HFFc6 (cell line): ENCODE measurements at places on chromosomes 4 and X.

DNA sequence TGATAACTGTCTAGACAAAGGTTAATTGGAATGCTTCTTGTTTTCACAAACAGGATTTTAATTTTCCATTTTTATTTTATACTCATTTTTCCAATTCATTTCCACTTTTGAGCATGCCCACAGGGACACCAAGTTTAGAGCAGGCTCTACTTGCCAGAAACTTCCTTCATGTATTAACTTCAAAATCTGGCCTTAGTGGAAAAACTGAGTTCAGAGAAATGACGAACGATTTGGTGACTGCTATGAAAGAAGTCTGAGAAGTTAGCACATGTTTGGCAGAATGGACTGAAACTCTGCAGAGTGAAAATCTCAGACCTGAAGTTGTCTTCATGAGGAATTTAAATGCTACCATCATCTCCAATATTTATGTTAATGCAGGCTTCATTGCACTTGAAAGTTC is 214.1 kb downstream of the THOC2 start:
- no peak for DNase-seq

GRCh38 chr4:44121210-44121609 is 327.4 kb downstream of the KCTD8 start:
- DNase-seq, result no peak

- DNase-seq, result no peak
Measured at GRCh38 chrX:9997524-9997923, 30.4 kb downstream of the CLDN34 start.

- DNase-seq, result no peak
Measured at GRCh38 chr4:85029453-85029852, 63.0 kb upstream of the WDFY3 start.

DNA sequence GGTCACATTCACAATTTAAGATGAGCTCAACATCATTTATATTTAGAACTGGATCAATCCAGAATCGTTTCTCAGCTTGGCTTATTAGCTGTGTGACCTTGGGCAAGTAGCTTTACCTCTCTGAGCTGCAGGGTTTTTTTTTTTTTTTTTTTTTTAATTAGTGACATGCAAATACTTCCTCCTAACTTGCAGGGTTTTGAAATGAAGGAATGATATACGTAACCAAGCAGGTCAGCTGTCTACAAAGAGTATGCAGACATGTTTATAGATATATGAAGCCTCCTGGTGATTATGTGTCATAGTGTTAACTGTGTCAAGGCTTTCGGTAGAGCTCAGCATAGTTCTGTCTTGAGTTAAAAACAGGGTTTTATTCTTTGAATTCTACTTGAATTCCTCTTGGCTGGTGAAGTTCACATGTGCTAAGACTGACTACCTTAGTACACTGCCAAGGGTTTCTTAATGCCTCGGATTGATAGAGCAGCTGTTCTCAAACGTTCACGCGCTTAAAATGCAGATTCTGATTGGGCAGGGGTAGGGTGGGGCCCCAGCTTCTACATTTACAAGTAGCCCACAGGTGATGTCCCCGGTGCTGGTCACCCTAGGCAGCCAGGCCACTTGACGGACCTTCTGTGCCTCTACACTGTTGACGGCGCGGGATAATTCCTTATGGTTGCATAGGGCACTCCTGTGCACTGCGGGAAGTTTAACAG is 654 bp upstream of the STS start:
- DNase-seq, result no peak

GRCh38 chrX:98523026-98523425 is 1639.3 kb downstream of the RPA4 start:
- no peak for DNase-seq

DNA sequence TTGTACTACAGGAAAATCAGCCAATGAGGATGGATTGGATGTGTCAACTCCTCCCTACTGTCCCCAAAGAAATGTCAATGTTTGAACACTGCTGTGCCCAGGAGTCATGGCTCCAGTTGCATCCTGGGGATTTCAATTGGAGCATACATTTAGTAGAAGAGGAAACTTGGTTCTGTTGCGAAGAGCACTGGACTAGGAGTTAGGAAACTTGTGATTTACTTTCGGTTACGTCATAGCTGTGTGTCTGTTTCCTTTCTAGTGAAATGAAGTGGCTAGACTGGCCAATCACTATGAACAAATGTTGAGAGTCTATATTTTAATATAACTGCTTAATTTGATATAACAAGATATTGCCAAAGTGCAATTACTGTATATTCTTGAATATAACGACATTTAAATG is 35.2 kb downstream of the ARL9 start:
- no peak for DNase-seq

DNA sequence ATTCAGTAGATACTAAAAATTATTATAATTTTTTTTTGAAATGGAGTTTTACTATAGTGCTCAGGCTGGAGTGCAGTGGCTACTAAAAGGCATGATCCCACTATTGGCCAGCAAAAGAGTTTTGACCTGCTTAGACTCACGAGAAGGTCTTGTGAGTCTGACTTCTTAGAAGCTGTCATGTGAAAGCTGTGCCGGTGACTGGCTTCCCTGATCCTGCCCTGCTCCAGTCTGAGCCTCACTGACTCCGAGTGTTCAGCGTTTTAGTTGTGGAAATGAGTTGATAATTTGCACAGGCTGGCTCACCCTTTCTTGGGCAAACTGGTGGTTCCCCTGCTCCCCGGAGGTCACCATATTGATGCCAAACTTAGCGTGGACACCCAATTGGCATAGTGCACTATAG is 16.4 kb upstream of the CXCL8 start:
- DNase-seq, result no peak

- peak; percentile 66 for DNase-seq
Measured at GRCh38 chrX:9310616-9311015, 154.2 kb upstream of the TBL1X start.

- DNase-seq, result peak; percentile 70
Measured at GRCh38 chr4:55358668-55359067, 12.6 kb downstream of the SRD5A3 start.

GRCh38 chr4:120994521-120994920 is 72.0 kb upstream of the PRDM5 start:
- DNase-seq, result no peak

DNA sequence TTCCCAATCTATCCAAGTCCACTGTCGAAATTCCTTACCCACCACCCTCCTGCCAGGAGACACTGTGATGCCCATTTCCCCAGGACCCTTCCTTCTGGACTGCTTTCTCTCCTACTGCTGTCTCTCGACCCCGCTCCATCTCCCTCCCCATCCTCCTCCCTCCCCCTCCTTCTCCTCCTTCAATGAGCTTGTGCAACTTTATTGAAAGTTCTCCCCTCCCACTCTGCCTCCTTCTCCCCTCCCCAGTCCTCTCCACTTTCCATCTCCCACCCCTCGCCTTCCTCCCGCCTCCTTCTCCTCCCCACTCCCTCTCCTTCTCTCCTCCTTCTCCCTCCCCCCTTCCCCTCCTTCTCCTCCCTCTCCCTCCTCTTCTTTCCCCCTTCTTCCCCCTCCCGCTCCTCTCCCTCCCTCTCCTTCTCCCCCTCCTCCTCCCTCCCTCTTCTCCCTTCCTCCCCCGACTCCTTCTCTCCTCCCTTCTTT is 116.6 kb upstream of the FAT1 start:
- DNase-seq, result no peak

GRCh38 chr4:109444182-109444844 is 10.7 kb downstream of the SEC24B start:
- DNase-seq, result no peak

DNA sequence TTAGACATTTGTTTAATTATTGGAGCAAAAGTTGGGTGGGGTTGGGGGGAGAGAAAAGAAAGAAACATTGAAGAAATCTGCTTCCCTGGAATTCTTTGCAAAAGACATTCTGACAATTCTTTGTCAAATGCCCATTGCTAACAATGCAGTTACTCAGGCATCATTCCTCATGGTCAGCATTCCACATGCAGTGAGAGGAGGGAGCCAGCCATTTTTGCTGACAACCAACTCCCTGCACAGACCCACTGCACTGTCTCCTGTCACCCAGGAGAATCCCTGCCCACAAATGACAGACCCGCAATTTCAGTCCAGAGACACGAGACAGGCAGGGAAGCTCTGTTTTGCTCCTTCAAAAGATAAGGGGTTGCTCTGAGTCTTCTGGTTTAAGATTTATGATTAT is 985.1 kb upstream of the SLIT2 start:
- no peak for DNase-seq

DNA sequence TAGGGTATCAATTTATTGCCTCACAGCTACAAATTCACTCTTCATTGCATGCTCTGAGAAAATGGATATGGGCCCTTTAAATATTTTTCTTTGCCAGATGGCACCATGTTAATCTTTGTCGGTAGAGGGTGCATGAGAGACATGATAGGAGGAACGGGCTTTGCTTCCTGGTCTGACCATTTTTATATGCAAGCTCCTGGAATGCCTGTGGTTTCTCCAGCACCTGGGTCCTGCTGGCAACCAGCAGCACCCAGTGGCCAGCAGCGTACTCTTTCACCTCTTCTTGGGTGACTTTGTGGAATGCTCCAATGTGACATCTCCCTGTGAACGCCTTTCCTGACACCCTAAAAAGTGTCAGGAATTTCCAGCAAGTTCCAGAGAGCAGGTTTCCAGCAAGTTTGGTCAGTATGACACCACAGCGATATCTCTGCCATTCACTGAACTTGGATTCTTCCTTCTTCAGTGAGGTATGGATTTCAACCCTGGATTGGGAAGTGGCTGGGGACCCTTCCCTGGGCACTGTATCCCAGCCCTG is 140.3 kb upstream of the PGRMC2 start:
- DNase-seq, result peak; percentile 68

DNA sequence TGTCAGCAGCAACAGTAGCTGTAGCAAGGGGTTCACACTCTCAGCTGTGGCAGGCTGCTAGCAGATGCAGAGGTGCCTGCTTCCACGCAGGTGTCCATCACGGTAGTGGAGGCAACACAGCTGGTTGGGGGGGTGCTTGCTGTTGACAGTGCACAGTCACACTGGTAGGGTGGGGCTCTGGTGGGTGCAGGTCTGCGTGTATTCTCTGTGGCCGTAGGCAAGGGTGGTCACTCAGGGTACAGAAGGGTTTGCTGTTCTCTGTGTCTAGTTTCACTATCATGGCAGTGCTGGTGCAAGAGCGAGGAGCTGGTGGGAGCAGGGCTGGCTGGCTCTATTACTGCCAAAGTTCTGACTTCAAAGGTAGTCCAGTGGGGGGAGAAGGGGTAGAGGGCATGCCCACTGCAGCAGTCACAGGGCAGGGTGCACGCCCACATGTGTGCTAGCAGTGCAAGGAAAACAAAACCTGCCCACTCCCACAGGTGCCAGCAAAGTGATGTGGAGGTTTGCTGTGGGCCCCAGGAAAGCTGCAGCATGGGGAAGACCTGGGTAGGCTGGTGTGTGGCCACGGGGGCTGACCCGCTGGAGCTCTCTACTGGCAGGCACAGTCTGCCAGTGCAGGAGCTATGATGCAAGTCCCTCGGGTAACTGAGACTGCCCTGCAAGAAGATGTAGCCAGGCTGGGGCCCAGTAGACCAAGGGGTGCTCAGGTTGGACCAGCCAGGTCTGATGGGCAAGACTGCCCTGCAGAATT is 21.6 kb upstream of the WDR17 start:
- DNase-seq, result no peak

DNA sequence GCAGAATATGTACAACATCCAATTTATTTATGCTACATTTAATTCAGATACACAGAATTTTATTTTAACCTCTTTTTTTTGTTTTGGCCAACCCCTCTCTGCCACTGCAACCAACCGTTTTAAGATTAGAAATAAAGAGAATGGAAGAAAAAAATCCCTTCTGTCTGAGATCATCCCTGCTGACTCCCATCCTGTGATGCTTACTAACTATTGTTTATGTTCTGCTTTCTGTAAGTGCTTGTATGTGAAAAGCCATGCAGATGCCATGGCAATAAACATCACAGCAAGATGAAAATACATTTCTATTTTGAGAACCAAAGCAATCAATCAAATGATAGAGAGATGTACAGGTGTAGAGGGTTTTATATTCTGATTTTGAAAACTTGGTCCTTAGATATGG is 70.1 kb downstream of the GABRB1 start:
- no peak for DNase-seq

DNA sequence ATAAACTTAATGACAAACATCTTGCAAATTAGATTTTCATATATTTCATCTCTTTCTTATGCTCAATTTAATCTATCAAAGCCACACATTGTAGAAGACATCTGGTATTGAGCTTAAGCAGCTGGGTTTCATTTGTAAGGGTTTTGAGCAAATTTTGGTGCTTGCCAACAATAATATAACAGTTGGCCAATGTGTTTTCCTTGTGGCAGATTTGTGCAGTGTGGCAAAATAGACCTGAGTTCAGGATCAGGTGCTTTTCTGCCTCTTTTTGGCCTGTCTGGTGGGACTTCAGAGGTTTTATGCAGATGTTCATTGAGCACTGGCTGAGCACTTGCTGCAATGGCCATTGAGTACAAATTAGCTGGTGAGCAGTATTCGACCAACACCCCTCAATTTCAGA is 301.9 kb downstream of the BMPR1B start:
- DNase-seq, result no peak

DNA sequence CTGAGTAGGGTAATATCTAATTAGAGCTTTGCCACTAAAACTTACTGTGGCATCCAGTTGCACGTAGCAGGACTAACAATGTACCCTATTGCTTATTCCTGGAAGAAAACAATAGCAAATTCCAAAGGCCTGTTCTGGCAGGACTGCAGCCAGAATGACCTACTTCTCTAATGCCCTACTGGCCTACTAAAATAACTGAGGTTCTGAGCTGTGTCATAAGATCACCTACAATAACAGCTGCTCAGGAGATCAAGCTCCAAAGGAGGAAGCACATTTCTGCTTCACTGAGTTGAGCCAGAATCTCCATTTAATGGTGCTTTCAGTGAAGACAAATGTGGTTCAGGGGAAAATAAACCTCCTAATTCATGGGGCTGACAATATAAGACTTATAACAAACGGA is 42.2 kb upstream of the CXCL8 start:
- no peak for DNase-seq

DNA sequence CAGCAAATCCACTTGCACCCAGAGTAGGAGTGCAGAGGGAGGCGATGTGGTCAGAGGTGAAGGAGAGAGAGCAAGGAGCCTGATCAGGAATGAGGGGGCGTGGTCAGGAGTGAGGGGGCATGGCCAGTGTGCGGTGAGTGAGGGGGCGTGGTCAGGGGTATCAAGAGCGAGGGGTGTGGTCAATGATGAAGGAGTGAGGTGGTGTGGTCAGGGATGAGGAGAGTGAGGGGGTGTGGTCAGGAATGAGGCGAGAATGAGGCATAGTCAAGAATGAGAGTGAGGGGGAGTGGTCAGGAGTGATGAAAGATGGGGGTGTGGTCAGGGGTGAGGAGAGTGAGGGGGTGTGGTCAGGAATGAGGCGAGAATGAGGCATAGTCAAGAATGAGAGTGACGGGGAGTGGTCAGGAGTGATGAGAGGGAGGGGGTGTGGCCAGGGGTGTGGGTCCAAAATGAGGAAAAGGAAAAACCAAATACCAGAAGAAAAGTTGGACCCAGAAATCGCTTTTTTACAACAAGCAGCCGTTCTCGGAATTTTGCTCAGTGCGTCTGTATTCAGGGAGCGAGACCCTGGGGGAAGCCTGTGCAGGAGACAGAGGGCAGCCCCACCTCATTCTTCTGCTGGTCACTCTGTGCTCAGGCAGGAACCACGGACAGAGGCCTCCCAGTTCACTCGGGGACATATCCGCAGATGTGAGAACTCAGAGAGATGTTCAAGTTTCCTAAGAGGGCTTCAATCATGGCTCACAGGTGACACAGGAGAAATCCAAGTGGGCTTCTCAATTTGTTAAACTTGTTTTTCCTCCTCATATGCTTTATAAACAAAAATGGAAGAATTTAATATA is 47.5 kb downstream of the MAGEA1 start:
- peak; percentile 5 for DNase-seq

- peak; percentile 3 for DNase-seq
Measured at GRCh38 chr4:123352240-123352945, 44.2 kb upstream of the SPRY1 start.

GRCh38 chr4:18524667-18525066 is 503.1 kb upstream of the LCORL start:
- DNase-seq, result no peak

GRCh38 chrX:97751735-97752134 is 868.0 kb downstream of the RPA4 start:
- DNase-seq, result no peak
